ENCODE measurements at places on chromosomes 2 and 18.

GRCh38 chr2:190618030-190618429 is 30.9 kb upstream of the NAB1 start:
- DNase-seq, result no peak

DNA sequence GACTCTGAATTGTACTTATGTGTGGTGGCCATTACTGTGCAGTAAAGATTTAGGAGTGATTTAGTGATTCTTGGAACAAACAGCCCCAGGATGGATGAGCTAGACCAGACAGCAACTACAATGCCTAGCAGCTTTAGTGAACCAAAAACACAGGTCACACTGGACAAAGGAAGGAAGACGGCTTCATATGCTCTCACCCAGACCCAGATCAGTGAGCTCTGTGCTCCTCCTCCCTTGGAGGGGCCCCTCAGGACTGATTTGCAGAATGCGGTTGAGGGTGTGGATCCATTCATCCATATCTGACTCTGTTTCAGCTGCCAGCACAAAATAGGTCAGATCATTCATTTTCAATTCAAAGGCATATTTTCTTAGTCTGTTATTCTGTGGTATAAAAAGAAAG is 159.7 kb upstream of the CCDC195 start:
- DNase-seq, result no peak

DNA sequence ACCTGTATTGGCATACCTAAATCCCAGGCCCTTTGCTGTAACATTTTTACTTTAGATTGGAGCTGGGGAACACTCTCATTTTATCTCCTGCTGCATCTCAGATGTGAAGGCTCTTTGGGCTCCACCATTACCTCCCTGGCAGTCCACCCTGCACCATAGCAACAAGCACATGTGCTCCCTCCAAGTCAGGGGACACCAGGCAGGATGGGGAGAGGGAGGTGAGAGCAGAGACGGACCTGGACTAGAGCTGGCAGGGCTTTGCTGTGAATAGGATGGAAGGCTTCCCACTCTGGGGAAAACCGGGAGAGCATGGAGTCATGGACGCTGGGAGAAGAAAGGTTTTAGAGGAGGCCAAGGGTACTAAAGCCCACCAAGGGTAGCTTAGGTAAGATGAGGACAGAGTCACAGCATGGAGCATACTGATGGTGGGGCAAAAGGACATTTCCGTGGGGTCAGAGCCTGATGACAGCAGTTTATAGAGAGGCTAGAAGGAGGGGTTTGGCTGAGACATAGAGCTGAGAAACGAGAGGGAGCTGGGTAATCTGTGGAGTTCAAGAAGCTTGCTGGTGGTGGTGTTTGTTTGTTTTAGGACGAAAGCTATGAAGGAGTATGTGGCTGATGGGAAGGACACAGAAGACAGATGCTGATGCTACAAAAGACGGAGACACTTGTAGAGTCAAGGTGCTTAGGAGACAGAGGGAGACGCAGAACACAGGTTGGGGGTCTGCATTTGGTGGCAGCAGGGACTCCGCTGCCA is 134.8 kb downstream of the COL6A3 start:
- DNase-seq, result no peak

- no peak for DNase-seq
Measured at GRCh38 chr2:167100506-167100905, 212.2 kb downstream of the XIRP2 start.

DNA sequence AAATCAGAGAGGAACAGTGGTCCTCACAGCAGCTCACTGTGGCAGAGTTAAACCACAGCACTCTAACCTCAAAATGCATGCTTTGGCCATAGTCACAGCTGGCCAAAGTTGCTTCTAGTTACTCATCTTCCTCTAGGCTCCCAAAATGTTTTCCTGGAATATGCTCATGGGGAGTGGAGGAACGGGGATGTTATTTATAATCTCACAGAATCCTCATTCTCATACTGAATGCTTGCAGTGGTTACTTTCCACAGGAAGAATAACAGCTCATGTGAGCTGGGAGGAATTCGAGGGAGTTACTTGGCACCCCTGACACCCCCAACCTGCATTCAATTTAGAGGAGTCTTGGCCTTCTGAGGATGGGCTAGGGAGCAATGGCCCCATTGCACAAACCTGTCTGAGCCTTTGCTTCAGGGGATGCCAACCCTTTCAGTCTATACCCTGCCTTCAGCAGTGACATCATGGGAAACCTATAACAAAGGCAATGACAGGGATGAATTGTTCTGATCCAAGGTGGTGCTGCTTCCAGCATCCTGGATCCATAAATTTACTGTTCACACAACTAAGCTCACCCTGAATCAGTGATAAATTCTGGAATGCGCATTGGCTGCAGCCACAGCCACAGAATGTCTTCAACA is 22.4 kb upstream of the CCBE1 start:
- no peak for DNase-seq

DNA sequence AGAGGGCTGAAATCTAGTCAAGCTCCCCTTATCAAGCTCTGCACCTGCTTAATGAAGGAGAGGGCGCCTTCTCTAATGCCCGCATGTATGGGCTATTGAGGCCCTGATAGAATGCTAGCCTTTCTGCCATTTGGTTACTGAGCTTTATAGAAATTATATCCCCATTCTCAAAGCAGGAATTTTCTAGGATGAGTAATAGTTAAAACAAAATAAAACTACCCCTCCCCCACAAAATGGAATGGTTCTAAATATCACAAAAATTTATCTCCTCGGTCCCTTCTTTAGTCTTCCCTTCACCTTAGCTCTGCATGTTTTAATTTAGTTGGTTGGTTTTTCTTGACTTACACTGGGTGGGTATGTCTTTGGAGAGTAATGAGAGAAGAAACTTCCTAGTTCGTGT is 37.7 kb downstream of the CD28 start:
- DNase-seq, result no peak

GRCh38 chr2:96098900-96099590 is 17.3 kb downstream of the ADRA2B start:
- peak; percentile 5 for DNase-seq

GRCh38 chr2:235102896-235103295 is 151.1 kb downstream of the SH3BP4 start:
- DNase-seq, result no peak

GRCh38 chr2:66490588-66491001 is 55.7 kb downstream of the MEIS1 start:
- DNase-seq, result no peak

DNA sequence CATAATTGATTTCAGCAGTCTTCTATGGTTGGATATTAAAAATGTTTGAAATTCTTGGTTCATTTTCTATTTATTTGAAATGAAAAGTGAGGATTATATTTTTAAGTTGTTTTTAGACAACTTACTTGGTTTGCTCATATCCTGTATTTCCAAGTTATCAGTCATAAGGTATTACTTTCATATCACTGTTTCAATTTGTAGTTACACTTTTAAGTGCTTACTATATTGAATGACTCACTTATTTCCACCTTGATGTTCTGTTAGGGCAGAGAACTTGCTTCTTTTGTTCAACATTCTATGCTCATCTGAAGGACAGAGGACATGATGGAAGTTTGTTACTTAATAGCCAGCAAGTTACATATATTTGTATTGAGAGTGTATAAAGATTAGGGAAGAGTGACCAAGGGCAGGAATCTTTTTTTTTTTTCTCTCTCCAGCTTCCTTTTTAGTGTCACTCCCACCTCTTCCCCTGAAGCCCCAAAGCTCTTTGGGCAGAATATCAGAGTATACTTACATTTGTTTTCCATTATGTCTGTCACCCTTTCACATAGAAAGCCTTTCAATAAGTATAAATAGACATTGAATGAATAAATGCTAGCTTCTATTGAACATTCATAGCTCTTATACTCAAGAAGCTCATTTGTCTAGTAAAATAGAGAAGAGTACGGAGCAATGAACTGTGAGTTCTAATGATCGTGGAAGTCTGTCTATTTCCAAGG is 28.1 kb downstream of the PIK3C3 start:
- DNase-seq, result no peak

GRCh38 chr2:191970867-191971266 is 124.0 kb upstream of the CAVIN2 start:
- no peak for DNase-seq

DNA sequence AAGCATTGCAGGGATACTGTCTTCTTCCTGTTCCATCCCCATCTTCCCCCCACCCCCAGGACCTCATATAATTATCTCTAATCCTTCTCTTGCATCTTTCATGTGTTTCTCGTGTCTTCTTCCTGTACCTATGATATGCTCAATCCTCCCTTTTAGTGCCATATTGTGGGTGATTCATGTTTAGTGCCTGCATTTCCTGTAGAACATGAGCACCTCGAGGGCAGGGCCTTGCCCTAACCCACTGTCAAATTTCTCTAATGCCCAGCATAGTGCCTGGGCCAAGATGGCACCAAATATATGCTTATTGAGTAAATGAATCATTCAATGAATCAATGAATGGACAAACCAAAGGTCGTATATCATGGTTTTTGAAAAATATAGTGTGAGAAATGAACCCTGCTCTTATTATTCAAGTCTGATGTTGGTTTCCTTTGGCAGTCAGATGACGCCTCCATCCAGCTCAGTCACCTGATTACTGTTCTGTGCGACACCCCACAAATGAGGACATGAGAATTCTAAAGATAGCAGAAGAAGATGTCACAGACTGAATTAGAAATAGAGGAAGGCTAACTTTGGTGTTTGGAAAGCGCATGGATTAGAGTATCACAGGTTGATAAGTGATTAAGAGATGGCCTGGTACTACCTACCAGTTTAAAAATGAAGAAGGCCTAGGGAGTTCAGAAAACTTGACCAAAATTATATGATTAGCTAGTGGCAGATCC is 278.4 kb downstream of the PRKCE start:
- DNase-seq, result no peak

GRCh38 chr2:151975460-151976414 is 123.1 kb downstream of the CACNB4 start:
- DNase-seq, result no peak

GRCh38 chr2:164141271-164141670 is 405.5 kb upstream of the FIGN start:
- DNase-seq, result no peak

DNA sequence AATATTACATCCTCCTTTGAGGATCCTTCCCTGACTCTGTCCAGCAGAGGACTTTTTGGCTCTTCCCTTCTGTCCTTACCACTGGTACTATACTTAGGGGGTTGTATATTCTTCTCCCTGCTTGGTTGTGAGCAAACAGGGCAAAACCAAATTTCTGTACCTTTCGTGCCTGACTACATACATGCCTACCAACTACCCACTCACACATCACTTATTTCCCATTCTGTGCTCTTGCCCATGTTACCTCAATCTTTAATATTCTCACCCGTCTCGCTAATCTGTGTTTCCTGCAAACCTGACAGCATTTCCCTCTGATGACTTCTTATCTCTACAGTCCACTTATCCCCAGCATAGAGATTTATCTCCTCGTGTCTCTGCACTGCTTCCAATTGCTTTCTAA is 58.6 kb downstream of the FTCDNL1 start:
- DNase-seq, result no peak

GRCh38 chr2:38632980-38633379 is 30.3 kb upstream of the HNRNPLL start:
- no peak for DNase-seq

- no peak for DNase-seq
Measured at GRCh38 chr2:117960231-117960630, 53.6 kb downstream of the CCDC93 start.

DNA sequence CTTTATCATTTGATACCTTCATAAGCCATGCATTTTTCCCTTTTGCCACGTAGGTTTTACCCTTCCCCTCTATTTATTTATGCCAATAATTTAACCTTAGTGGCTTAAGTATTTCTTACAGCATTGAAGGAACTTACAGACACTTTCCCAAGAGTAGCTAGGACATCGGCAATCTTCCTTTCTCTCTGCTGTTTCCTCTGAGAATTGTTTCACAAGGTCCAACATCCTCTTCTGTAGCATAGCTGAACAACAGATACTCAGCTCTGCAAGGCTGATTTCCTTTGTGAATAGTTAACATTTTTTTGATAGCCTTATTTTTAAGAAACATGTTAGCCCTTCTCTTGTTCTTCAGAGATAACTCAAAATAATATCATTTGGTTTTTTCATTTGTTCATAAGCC is 1.1 kb upstream of the GCA start:
- DNase-seq, result no peak

GRCh38 chr2:11527001-11527400 is 6.8 kb upstream of the GREB1 start:
- DNase-seq, result no peak

DNA sequence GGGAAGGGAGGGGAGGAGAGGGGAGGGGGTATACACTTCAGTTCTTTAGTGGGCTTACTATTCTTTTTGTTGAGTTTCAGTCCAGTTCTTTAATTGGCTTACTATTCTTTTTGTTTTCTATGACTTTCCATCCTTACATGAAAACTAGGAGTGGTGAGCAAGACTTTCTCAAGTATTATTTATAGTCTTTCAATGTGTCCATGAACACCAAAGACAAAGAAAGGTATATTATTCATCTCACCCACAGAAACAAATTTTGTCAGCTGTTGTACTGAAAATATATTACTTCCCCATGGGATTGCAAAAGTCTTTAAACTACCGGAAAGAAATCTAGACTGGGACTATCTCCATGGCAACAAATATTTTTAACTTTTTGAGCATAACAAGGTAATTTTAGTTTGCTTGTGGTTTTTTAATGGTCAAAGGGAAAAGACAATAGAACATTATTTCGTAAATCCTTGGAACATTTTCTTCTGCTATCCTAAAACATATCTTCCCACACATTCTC is 17.6 kb downstream of the ADAM17 start:
- no peak for DNase-seq

DNA sequence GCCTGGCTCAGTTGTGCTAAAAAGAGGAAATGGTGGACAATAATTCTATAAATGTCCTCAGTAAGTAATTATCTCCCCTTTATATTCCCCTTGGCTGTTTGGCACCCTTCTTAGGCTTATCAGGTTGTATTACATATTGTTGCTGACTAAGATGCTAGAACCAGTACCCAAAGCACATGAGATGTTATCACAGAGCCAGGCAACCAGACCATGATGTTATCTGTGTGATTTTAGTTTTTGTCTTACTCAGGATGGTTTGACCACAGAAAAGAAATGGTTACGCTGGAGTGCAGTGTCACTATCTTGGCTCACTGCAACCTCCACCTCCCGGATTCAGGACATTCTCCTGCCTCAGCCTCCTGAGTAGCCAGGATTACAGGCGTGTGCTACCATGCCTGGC is 15.2 kb downstream of the R3HDM1 start:
- no peak for DNase-seq

GRCh38 chr2:43518181-43518580 is 77.7 kb downstream of the THADA start:
- no peak for DNase-seq

DNA sequence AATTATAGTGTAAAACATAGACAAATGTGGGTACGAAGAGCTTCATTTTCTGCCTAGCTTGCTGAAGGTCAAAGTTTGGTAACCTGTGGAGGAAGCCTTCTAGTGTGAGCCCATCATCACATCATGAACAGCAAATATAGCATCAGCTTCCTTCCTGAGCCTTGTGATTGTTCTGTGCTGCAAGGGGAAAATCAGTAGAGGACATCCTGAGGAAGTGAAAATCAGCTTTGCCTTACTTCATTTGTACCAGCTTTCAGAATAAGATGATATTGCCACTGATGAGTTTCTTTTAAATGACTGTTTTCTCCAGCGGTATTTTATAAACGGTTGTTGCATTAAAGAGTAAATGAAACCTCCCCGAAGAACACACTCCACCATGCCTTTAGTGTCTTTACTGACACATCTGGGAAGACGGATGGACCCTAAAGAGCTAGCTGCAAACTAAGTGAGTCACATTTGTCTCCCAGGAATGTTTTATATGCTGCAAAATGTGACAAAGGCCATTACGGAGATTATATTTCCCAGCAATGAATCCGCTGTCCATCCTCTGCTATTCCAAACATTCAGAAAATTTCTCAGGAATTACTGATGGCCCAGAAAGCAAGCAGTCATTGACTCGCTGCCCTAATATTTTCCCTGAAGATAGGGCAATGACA is 1272.8 kb downstream of the SUCLG1 start:
- DNase-seq, result no peak
